ENCODE measurements at places on chromosomes 5 and 9.

DNA sequence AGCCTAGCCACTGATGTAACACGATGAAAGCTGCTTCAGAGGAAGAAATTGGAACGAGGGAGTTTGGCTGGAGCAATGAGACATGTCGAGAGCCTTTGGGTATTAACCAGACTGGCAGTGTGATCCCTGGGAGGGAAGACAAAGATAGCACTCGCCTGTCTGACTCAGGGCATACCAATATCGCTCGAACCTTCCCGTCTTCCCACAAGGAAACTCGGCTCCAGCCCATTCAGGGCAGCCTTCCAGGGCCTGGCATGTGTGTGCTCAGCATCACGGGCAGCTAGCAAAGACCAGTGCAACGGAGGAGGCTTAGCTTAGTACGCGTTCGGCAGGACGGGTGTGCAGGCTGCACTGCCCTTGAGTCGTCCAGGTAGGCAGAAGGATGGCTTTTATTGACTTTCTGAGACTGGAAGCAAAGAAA, 356.9 kb upstream of the WWC1 start:
- DNase-seq, result no peak

GRCh38 chr5:78235289-78235688, 59.2 kb downstream of the AP3B1 start:
- DNase-seq, result no peak

DNA sequence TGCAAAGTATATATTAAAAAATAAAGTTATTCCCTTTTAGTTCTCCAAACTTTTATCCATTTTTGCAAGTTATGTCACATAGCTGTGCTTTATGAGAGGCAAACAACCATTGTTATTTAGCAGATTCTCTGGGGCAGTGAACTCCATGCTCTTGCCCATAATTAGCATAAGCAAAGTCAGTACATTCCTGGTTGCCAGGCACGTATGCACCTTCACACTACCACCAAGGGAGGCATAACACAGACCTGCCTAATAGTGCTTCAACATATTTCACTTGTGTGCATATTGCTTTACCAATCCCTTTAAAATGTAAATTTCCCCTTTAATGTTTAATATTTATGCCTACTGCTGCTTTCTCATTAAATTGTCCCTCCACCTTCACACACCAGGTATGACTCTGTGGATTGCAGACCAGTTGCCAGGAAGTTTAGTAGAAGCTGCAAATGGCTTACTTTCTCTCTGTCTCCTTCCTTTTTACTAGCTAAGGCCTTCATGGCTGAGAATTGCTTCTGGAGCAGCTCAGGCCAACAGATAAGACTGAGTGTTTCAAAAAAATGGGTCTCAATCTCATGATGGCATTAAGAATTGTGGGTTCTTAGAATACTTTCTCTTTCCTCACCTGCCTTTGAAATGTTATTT, 388.2 kb downstream of the PRR16 start:
- no peak for DNase-seq

- no peak for DNase-seq
These were observed 6.5 kb downstream of the LIX1 start for GRCh38 chr5:97135868-97136267.

Measured in activated T-helper 9 cell treated with anti-CD3 and anti-CD28 coated beads, Interleukin-2, amount 50 U/mL, for 16 hours (primary cell).